ENCODE measurements at places on chromosomes 6 and 20.

DNA sequence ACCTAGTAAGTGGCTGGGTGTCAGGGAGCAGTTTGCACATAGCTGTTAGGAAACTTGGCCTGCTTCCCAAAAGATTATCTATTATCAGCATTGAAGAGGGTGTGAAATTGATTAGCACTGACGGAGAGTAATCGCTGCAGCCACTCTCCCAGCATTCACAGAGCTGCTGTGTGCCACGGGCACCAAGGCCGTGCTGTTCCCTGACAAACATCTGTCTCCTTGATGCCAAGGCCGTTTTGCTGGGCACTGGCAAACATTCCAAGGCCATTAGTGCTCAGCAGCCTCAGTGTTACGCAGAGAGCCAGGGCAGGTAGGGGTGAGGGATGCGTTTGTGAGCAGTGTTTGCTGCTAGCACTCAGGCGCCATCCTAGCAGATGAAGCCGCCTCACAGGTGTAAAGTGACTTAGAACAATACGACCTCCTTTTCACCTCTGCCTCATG lies 57.7 kb upstream of the VSTM2L start:
- DNase-seq, result no peak

DNA sequence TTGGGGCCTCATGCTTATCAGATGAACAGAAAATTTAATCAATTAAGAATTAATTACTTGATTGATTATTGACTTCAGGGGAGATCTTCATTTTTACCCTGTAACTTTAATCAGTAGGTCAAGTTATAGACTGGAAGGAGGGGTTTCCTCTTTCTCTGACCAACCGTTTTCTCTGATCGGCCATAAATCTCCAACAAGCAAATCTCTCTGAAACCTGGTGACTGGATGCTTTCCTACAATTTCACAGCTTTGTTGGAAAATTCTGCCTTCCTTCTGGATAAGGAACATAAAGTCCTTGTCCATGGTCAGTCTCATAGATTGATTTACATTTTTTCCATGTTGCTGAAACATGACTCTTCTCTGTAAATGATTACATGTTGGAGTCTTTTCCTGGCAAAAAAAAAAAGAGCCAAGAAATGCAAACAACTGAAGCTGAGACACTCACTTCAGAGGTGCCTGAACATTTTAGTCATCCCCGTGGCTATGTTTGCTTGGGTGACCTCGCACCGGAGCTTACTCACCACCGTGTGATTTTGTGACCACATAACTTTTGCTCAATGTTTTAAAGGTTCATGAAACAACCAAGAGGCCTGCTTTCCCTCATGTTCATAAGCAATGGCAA lies 31.0 kb downstream of the IRF4 start:
- DNase-seq, result peak; percentile 94

DNA sequence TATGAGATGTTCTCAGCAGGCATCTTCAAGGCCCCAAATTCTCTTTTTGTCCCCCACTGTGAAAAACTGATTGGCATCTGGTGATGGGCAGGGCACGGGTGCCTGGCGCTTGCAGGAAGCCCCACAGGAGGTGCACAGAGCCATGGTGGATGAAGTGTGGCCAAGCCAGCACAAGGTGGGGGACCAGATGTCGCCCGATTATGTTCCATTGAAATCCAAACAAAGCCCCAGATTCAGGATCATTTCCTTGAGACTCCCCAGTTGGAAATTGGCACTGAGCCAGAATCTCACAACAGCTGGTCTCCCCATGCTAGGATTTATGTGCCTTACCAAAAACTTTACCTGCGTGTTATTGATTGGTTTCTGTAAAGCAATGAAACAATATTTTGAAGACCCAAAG lies 186.1 kb downstream of the ADAT2 start:
- DNase-seq, result no peak

- peak; percentile 60 for DNase-seq
Measured at GRCh38 chr6:6695625-6696276, 107.2 kb downstream of the LY86 start.

DNA sequence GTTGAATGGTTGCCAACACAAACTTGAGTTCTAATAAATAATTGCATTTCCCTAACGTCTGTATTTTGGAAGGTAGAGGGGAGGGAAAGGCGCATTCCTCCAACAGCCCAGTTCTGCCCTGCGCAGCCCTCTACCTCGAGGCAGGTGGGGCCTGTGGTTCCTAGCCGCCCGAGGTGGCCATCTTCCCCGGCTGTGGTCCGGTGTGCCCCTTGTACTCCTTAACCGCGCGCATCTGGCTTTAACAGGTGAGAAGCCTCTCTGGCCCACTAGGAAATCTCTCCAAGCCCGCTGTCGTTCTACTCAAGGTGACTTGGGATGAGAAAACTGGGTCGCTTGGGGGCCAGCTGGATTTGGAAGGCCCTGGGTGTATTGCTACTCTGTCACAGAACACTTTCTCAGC lies 1.7 kb downstream of the KHDC3L start:
- no peak for DNase-seq

DNA sequence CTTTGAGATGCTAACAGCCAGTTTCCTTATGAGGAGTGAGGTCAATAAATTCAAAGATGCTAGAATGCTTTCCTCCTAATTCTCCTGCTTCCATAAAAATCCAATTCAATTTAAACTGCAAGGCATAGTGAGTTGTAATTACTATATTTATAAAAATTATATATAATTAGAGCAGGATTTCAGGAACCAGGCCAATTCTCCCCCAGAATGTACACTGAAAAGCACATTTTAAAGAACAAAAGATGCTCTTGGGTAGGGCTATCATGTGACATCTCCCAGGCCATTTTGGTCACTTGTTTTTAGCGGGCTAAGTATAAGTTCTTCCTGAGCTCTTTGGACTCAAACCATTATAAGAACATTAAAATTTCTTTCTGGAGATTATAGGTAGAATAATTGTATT lies 195.7 kb upstream of the KCNG1 start:
- no peak for DNase-seq

DNA sequence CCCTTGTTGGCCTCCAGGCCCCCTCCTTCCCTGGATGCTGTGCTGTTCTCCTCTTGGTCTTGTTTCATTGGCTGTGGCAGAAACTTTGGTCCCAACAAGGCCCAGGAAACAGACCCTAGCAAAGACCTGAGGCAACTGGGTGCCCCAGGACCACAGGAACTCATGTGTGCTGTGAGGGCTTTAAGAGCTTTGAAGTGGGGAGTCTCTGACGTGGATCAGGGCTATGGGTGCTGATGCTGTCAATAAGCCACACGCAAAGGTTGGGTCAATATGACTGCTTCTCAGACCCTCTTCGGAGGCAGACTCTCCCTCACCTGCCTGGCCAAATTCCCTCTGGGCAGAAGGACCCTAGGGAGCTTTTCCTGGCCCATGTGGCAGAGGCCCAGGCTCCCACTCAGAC lies 91.5 kb upstream of the MLN start:
- no peak for DNase-seq

GRCh38 chr6:71338540-71339316 lies 50.1 kb downstream of the OGFRL1 start:
- no peak for DNase-seq

DNA sequence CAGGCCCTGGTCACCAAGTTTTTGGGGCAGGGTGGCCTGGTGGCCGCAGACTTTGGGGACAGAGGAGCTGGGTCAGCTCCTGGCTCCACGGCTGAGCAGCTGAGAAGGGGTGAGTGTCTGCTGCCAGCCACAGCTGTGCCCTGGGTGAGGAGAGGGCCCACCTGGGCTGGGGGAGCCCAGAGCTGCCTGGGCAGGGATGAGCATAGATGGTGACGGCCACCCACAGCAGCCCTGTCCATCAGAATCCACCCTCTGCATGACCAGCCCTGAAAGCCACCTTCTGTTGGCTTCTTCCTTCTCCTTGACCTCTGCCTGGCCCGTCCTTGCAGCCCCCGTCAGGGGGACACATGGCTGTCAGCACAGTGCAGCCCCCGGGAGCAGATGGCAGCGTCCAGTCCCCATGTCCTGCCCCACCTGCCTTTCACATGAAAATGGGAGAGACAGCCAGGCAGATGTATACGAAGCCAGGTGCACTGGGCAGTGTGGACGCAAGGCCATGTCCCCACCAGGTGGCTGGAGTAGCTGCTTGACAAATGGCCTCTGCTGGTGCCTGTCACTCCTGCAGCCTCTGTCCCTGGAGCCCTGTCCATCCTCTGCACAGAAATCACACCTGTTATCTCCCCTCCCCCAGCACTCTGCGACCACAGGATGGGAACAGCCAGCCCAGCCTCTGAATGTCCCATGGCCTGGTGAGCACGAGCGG lies 220.8 kb downstream of the PREX1 start:
- DNase-seq, result no peak

- no peak for DNase-seq
Measured at GRCh38 chr20:54476169-54477009, 996 bp downstream of the DOK5 start.

- DNase-seq, result peak; percentile 8
Measured at GRCh38 chr6:14865531-14866100, 380.3 kb upstream of the JARID2 start.

DNA sequence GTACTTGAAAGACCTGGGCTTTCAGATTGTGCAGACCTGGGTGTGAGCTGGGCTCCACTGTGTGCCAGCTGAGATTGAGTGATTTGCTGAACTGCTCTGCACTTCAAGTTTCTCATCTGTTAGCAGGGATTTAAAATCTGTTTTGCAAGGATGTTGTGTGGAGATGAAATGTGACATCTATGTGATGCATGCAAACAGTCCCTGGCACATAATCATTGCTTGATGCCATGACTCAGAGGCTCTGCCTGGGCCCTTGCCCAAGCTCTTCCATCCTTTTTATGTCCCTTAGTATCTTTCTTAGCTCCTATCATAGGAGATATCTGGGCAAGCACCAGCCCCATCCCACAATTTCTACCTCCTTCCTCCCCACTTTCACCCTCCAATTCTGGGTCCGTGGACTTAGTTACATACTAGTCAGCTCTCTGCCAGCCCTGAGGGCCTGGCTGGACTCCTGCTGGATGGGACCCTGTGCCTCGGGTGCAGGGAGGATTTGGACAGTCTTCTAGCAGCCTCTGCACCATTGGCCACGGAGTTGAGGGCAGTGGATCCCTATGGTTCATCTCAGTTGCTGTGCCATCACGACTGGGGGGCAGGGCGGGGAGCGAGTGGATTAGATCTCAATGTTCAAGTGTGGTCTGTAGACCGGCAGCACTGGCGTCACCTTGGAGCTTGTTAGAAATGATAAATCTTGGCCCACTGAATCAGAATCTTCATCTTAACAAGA lies 103.6 kb downstream of the MAP3K7 start:
- DNase-seq, result peak; percentile 54

GRCh38 chr6:134357022-134357487 lies 39.1 kb upstream of the SGK1 start:
- DNase-seq, result no peak

DNA sequence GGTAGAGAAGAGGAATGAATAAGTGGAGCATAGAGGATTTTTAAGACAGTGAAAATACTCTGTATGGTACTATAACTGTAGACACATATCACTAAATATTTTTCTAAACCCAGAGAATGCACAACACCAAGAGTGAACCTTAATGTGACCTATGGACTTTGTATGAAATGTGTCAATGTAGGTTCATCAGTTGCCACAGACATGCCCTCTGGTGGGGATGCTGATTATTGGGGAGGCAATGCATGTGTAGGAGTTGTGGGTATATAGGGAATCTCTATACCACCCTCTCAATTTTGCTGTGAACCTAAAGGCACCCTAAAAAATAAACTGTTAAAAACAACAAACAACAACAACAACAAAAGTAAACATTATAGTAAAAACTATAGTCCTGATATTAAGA lies 293.7 kb downstream of the RNF144B start:
- DNase-seq, result no peak

GRCh38 chr6:43120101-43120763 lies 44.1 kb downstream of the PTK7 start:
- no peak for DNase-seq

DNA sequence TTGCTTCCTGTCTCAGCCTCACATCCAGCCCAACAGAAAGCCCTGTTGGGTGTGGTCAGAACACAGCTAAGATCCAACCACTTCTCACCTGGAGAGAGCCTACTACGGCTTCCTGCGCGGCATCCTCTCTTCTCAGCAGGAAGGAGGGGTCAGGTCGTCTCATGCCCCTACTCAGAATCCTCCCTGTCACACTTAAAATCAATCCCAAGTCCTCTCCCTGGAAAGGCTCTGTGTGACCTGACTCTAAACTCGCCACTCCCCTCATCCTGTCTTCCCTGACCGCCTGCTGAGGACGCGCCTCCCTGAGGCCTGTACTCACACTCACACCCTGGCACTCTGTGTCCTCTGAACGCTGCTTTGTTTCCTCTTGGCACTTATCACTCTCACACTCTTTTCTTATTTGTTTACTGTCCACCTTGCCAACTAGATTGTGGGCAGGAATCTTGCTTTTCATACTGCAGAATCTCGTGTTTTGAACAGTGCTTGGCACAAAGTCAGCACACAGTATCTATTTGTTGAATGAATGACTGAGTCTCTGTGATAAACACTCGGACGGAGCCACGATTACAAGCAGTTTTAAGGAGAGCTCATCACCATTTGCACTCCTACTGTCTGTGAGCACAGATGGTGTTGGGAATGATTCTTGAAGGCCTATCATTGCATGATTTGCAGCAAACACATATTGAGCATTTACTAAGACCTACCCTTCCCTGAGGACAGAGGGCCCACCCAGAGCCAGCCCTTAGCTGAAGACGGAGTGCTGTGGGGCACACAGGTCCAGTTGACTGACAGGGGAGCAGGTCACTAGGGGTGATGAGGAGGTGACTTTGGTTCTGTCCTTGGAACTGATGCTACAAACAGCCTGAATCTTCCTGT lies 18.7 kb downstream of the RAB5IF start:
- no peak for DNase-seq

- DNase-seq, result peak; percentile 34
Measured at GRCh38 chr20:57330998-57331397, 1.4 kb downstream of the SPO11 start.

Data from AG08395 (cell line).